ENCODE measurements at places on chromosomes 3 and 15.

DNA sequence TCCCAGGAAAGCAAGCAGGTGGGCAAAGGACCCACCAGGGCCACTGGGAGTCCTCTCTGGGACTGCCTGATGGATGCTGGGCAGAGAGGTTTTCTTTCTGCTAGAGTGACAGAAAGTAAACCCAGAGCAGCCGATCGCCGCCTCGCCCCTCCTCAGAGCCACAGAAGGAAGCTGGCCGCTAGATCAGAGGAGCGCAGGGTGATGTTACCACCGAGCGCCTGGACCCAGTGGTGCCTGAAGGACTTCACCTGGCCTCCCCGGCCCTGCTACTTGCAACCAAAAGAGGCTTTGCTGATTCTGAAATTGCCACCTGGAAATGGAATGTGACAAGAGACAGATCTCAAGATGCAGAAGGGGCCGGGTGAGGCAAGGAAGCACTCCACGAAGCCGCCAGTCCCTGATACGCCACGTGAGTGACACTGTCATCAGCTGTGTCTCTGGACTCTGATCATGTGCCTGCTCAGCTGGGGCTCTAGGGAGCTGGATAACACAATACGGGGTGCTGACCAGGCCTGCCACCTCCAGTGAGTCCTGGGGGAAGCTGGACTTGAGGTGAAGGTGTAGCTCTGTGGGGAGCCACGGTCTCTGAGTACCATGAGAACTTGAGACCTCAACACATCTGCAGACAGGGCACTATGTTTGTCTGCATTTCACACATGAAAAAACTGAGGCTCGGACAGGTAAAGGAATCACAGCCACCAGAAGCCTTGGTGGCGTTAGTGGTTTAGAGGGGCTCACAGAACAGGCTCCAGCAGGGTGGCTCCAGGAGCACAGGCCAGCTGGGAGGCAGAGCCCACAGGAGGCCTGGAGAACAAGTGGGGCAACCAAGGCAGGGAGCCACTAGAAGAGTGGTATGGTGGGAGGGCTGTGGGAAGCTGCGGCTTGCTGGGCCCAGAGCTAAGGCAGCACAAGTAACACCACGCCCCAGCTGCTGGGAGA, 137.9 kb upstream of the PRR20G start:
- no peak for DNase-seq

- no peak for DNase-seq
These were observed 9.7 kb downstream of the CCK start for GRCh38 chr3:42256135-42256819.

GRCh38 chr3:44576613-44577012, 8.2 kb upstream of the ZNF660 start:
- no peak for DNase-seq

GRCh38 chr15:70301396-70301795, 203.7 kb upstream of the TLE3 start:
- no peak for DNase-seq

Measured in activated effector memory CD4-positive, alpha-beta T cell treated with Interleukin-2 at 50 U/mL for 16 hours (primary cell).